CD4-positive, alpha-beta T cell treated with Interleukin-6 at 100 ng/mL for 8 hours (primary cell): ENCODE measurements at places on chromosomes 11 and 22.

- DNase-seq: no peak
Observed at GRCh38 chr11:130573767-130574166, 125.3 kb downstream of the ADAMTS15 start.

- DNase-seq: peak; percentile 84
Observed at GRCh38 chr22:22820626-22821025, 67.0 kb upstream of the IGLL5 start.

DNA sequence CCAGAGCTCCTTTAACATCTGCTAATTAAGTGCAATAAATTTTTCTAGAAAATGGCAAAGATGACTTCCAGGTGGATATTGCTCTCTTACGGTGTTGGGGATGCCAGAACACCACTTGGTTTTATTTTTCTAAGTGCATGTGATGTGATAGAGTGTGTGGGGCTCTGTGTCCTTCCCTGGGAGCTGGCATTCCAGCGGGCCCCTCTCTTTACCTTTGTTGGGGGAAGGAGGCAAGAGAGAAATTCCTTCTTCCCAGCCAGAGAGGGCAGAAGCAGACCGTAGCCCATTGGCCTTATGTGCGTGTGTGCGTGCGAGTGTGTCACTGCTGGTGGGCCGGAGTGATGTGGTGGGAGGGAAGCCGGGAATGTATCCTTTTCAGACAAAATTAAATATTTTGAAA is 17.2 kb downstream of the TEF start:
- DNase-seq: no peak

- no peak for DNase-seq
Observed at GRCh38 chr11:46827995-46828394, 18.1 kb downstream of the CKAP5 start.

- no peak for DNase-seq
Observed at GRCh38 chr11:47916361-47916841, 64.0 kb upstream of the PTPRJ start.

GRCh38 chr11:122893131-122893530 is 10.6 kb downstream of the JHY start:
- no peak for DNase-seq

DNA sequence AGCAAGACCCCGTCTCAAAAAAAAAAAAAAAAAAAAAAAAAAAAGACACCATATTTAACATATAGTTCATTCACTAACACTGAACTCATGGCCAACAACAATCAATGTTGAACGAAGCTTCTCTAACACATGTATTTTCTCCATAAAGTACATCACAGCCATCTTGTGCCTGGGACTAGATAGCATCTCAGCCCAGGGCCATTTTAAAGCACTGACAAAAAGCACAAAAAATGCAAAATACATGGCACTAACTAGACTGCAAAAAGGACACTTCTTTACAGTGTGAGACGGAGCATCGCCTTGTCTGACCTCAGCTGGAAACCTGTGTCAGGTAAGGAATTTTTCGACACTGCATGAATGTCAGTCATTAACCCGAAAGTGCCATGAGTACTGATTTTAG is 23.3 kb downstream of the KIAA0930 start:
- DNase-seq: no peak

DNA sequence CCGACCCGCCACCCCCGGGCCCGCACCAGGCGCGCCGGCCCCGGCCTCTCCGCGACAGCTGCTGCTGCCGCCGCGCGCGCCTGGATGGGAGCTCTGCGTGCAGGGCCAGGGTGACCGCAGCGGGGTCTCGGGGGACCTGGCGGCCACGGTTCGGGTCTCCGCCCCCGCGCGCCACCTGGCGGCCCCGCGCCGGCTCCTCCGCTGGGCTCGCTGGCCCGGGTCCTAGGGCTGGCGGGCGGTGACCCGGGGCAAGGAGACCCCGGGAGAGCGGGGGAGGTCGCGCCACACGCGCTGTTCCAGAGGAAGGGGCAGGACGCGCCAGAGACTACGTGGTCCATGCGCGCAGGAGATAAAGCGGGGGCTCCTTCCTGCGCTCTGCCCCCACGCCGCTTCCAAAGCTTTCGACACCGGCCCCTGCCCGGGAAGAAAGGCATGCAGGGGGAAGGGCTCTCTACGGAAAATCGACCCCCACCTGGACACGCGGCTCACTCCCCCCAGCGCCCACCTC is 562 bp downstream of the SHANK2 start:
- DNase-seq: no peak

- DNase-seq: no peak
Observed at GRCh38 chr11:113885897-113886296, 10.5 kb upstream of the USP28 start.

- no peak for DNase-seq
Observed at GRCh38 chr11:134475951-134476350, 63.9 kb upstream of the B3GAT1 start.

- DNase-seq: no peak
Observed at GRCh38 chr11:114167771-114168448, 108.4 kb downstream of the ZBTB16 start.

DNA sequence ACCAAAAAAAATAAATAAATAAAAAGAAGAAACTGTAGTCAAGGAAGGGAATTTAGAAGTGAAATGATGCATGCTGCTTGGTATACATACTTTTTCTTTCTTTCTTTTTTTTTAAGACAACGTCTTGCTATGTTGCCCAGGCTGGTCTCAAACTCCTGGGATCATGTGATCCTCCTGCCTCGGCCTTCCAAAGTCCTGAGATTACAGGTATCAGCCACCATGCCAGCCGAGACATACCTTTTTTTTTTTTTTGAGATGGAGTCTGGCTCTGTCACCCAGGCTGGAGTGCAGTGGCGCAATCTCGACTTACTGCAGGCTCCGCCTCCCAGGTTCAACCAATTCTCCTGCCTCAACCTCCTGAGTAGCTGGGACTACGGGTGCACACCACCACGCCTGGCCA is 21.7 kb upstream of the ARRB1 start:
- no peak for DNase-seq

DNA sequence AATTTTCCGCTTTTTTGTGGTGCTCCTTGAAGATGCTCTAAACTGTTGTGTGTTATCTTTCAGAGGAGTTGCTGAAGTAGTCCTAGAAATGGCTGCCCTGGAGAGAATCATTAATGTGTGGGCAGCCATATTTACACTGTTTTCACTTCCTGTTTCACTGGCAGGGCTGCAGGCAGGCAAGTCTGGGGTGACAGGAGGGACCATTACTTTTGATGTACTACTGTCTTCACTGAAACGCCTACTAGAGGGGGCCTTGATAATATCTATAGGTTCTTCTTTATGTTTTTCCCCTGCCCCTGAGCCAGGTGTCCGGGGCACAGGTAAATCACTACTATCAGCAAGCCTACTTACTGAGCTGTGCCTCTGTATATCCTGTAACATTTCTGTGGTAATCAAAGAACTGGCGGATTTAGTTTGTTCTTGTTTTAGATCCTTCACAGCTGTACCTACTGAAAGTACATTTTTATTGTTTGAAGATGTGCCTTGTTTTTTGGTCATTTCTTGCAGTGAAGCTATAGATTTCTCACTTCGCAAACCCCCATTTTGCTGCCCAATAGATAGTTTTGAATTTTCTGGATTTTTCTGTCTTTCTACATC is 39.7 kb downstream of the ACAT1 start:
- DNase-seq: no peak

DNA sequence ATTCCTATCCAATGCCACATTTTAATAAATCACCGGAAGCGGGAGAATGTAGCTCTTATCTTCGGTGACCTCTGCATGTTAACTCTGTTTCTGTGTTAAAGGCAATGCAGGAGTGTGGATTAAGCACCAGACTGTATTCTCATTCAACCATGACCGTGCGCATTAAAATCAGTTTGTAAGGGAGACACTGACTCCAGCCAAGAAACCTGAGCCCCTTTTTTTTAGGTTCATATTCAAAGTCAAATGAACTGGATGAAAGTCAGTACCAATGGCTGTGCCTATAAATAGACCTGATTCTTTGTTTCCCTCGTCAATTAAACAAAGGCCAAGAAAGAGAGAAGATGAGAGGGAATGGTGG is 32.2 kb downstream of the C11orf91 start:
- no peak for DNase-seq

DNA sequence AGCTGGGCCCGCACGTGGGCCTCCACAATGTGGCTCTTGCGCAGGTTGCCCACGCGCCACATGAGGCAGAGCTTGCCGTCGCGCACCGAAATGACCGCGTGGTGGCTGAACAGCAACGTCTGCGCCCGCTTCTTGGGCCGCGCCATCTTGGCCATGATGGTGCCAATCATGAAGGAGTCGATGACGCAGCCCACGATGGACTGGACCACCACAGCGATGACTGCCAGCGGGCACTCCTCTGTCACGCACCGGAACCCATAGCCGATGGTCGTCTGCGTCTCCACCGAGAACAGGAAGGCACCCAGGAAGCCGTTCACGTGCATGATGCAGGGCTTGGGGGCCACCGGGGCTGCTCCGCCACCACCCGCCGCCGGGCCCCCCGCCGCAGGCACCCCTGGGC is 27.5 kb downstream of the KCNJ4 start:
- DNase-seq: no peak

- DNase-seq: no peak
Observed at GRCh38 chr22:21044931-21045584, 688 bp upstream of the LRRC74B start.

DNA sequence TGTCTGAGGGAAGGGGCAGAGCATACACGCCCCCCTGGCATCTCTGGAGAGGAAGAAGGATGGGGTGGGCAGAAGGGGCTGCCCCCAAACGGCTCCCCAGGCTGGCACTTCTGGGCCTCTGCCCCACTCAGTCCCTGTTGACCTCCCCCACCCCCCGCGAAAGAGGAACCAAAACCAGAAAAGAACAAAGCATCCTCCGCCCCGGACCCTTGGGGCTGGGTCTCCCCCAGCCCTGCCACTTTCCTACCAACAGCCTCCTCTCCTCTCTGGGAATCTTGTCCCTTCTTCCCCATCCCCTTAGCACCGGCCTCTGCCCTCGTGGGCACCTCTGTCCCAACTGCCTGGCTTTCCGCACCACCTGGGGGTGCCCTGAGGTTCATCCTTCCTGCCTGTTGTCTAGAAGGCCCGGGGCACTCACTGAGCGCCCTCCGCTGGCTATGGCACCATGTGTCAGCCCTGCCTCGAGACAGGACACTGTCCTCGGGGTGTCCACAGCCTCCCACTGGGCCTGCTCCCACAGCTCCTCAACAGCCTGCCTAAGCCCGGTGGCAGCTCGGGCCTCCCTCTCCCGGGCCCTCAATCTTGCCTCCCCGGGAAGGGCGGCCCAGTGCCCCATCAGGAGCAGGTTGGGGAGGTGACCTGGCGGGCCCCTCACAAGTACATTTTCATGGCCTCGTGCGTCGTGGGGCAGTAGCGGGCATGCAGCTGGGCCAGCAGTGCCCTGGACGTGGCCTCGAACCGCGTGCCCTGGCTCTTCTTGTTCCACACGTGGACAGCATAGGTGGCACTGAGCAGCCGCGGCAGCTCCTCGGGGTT is 28.2 kb downstream of the A4GALT start:
- no peak for DNase-seq

DNA sequence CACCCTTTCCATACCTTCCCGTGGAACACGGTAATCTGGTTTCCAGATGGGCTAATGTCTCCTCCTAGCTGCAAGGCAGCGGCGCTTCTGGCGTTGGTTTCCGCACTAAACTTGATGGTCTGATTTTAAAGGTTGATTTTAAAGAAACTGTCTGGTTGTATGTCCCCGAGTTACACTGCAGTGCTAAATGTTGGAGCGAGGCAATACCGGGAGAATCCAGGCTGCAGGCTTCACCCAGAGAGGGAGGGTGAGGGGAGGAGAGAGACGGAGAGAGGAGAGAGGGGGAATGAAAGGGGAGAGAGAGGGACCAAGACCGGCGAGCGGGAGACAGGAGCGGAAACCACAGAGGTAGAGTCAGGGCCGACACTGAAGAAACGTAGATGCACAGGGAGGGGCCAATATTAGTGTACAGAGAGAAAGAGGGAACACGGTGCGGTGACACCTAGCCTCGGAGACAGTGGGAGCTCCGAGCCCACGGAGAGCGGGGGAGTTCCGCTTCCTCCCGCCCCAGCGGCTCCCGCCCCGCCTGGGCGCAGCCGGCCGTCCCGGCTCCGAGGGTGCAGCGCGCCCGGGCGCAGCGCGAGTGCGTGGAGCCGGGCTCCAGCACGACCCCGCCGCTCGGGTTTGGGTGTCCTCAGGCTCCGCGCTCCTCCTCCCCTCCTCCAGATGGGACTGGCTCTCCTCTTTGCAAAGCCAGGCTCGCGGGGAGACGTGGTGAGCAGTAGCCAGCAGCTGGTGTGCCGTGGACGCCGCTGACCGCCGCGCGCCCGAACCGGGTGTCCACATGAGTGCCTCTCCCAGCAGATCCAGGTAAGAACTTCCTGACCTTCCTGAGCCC is 71.9 kb upstream of the GRAMD1B start:
- no peak for DNase-seq

GRCh38 chr11:62461740-62462507 is 43.1 kb downstream of the SCGB1A1 start:
- no peak for DNase-seq

DNA sequence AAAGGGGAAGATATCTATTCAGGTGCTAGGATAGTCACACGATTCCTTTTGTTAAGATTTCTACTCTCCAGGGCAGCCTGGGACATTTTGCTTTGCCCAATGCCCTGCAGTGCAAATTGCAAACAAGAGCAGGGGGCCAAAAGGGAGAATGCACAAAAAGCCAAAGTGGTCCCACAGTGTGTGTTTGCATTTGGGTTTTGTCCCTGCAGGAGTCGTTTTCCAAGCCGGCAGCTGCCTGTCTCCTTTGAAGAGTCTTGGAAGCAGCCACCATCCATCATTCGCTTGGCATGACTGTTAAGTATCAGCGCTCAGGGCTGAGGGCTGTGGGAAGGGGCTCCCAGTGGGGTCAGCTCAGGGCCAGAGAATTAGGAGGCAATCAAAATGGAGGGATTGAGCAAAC is 184.7 kb downstream of the MIAT start:
- DNase-seq: no peak

DNA sequence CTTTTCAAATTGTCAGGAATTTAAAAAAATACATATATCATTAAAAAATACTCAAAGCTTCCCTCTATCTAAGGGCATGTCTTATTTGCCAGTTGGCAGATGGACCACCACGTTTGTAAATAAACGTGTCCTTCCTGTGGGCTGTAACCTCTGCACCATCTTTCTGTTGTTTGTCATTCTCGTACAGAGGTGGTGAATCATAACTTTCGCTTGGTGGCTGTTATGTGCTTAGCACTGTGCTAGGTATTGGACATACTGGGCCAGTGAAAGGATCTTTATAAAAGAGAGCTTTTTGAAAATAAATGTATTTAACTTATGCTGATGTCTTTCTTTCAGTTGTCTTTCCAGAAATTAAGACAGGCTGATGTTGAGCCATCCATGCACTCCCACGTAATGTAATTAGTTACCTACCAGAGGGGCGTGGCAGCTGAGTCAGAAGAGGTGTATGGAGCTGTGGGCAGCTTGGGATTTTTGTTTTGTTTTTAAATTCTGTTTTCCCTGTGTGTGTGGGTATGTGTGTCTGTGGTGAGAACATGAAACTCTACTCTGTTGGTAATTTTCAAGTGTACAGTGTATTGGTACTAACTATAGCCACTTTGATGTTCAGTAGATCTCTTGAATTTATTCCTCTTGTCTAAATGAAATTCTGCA is 62.7 kb downstream of the TECTA start:
- no peak for DNase-seq

DNA sequence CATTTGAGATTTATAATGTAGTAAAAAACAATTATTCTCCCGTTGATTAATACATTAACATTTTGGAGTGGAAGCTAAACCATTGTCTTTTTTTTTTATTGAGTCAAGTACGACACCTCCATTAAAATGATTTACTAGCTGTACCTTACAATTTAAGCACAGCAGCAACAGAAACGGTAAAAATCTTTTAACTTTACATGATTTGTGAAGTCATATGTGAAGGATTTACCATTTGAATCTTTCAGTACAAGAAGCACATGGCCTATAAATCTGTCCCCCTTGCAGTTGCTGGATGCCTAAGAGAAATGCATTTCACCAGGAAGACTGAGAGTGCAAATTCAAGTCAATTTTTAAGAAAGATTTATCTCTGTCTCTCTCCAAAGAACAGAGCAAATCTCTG is 324.6 kb downstream of the CADM1 start:
- DNase-seq: no peak
